Gastroesophageal sphincter (tissue), 4 donors: ENCODE measurements at places on chromosomes 3 and 15.

DNA sequence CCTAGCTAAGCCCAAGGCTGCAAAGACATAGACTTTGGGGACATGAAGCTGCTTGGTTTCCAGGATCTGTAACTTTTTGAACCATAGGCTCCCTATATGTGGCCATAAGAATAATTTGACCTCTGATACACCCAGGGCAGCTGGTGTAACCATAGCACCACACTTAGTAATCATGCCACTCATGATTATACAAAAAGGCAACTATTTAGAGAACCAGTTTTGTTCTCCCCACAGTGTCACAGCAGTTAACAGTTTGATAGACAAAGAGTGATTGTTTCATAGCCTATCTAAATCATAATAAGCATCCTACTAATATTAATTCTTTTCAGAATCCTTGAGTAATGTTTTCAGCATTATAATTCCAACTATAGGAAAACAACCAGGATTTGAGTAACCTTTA is 334.9 kb downstream of the NEK10 start:
- no peak for ATAC-seq

GRCh38 chr15:90892498-90893174 is 8.3 kb downstream of the FES start:
- no peak for ATAC-seq

- ATAC-seq, result no peak
Measured at GRCh38 chr15:69393831-69394491, 20.2 kb upstream of the KIF23 start.

GRCh38 chr3:113147681-113148261 is 63.6 kb upstream of the BOC start:
- ATAC-seq, result no peak
